ENCODE measurements at places on chromosomes 2 and 18.

DNA sequence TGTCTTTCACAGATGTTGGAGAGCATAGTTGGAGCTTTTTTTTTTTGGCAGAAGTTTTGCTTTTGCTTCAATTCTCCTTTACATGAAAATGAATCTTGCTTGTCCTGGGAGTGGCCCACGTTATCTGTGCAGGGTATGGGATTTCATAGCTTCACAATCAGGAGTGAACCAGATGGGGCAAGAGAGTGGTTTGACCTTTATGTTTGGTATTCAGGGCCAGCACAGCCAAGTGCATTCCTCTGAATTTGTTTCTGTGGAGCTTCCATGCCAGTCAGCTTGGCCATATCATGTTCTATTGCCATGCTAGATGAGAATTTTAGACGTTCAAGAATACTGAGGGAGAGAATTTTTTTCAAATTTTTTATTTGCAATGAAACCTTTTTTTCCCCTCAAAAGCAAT lies 116.6 kb downstream of the PRPF40A start:
- no peak for DNase-seq

- DNase-seq = no peak
These were observed 84.6 kb downstream of the APOB start for GRCh38 chr2:20959252-20959651.

DNA sequence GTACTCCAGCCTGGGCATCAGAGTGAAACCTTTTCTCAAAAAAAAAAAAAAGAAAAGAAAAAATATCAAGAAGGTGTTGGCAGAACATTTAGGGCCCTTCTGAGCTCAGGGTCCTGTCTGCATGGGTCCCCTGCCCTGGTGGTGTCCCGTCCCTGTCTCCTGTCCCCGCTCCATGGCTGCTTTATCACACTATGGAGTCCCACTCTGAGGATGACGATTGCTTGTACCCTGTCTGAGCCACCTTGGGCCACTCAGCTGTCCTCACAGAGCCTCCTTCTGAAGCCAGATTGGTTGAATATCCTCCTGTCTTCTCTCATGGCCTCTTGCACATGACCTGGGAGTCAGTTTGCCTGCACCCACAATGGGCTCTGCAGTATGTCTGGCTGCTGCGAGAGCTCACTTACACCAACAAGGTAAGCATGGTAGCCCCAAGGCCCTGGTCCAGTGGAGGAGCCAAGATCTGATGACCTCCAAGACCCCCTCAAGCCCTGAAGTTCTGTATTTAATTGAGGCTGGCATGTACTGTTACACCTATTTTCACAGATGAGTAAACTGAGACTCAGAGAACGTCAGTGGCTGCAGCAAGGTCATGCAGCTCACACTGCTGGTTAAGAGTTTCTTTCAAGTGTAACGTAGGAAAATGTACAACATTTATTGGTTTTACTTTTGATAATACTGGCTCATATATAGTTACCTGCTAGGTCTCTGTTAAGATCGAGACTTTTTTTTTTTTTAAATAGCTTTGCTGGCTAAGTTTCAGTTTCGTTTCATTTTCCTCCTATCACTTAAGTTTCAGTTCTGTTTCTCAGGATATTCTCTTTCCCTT lies 16.9 kb upstream of the ZCCHC2 start:
- no peak for DNase-seq

DNA sequence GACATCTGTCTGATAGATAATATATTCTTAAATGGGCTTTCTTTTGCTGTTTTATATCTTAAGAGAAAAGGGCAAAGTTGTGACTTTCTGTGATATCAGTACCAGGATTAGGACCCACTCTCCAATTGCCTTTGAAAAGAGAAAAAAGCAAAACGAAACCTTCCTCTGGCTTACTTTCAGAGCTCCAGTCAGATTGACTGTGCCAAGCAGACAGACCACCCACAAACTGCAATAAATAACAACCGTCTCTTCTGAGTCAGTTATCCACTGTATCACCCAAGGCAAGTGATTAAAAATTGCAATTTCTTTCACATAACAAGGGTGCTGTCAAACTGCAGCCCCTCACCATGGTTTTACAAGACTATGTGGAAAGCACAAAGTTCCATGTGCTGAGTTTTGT lies 230.5 kb upstream of the SETBP1 start:
- DNase-seq = no peak

- no peak for DNase-seq
These were observed 8.3 kb upstream of the ZC3H15 start for GRCh38 chr2:186477790-186478189.

GRCh38 chr2:227370791-227371312 lies 8.3 kb downstream of the TM4SF20 start:
- DNase-seq = no peak

- no peak for DNase-seq
These were observed 83.6 kb upstream of the CYP1B1 start for GRCh38 chr2:38159597-38159996.

DNA sequence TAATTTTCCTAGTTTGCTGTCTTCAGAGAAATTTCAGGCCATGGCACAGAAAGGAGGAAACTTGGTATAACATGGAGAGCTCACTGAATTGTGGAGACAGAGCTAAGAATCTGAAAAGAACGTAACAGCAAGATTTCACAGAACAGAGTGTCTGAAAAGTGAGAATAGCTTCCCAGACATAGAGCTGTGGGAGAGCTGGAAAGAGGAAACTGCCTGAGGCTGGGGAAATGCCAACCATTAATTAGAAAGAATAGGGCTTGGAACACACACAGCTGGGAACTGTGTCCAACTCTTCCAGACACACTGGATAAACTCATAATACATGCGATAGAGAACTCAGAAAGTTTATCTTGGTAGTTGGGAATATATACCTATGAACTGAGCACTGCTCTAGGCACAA lies 51.6 kb upstream of the KYNU start:
- DNase-seq = no peak

DNA sequence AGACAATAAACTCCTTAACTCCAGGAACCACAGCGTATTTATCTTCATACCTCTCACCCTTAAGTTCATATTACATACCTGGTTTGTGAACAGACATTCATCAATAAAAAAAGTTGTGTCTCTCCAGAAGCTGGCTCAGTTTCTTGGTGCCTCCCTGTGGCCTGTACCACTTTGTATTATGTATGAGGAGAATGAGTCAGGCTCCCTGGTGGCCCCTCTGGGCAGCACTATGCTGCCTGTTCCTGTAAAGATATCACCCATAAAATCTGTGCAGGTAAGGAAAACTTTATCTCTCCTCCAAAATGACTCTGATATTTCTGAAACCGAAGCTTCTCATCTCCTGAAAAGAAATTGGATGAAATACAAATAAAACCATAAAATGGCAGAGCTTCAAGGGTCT lies 198.4 kb upstream of the NT5C1B start:
- DNase-seq = no peak

DNA sequence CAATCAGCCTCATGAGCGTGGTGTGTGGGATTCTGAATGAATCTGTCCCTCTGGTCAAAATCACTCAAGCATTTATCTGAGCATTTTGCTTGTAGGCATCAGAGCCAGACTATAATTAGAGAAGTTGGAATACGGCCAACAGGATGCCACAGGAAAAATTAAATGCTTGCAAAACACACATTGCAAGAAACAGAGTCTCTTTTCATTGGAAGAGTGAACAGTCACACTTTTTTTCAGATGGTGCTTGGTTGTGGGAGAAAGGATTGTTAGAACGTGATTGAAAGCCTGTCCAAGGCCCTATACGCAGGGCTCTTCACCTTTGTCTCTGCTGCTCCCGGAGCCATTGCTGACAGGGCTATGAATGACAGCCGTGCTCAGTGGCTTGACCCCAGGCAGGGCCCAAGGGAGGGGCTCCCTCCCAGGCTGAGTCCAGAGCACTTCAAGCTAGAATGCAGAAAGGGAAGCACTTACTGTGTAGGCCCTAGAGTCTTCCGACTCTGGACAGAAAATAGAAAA lies 59.8 kb downstream of the SNTG2 start:
- no peak for DNase-seq

DNA sequence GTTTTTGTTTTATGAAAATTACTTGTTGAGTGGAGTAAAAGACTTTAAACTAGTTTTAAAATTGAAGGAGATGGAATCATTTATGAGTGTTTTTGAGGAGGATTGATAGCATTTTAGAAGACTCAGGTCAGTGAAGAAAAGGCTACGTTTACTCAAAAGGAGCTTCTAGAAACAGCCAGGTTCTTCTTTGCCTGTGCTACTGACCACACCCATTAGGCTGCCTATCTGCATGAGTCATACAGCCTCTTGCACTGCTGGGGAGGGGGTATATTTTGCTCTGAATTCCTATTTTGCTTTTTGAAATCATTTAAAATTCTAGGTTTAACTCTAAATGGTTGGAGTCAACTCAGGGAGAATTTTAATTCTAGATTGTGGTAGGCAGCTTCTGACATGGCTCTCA lies 22.3 kb downstream of the EFEMP1 start:
- DNase-seq = no peak

GRCh38 chr2:61750624-61751023 lies 103.2 kb downstream of the FAM161A start:
- no peak for DNase-seq

Data from naive thymus-derived CD8-positive, alpha-beta T cell (primary cell).